CD8-positive, alpha-beta memory T cell (primary cell): ENCODE measurements at places on chromosomes 7 and 10. TPM values are rescaled to one million over a fixed set of nuclear protein-coding genes. Genes with fewer than 3 reads are reported as not detected.

DNA sequence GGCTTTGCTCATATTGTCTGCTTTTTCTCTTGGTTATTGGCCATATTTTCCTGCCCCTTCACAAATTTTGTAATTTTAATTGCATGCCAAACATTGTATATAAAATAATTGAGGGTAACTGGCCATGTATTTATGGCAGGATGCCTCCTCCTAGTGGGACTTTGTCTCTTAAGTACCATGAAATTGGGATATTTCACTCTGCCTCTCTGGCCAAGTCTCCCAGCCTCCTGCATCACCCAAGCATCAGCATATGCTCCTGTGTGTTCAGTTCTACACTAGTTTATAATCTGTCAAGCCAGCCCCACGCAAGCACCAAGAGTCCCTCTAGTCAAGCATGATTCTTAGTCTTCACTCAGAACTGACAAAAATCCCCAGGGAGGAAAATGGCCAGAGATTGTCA is 44.2 kb upstream of the FHIP2A start:
- no peak for DNase-seq
- no peaks in the 10 kb centered on the region for H3K36me3 ChIP-seq
- H3K4me3 ChIP-seq, result no peak overlapping the region
- H3K27ac ChIP-seq, result no peak overlapping the region
- no peaks in the 10 kb centered on the region for H3K4me1 ChIP-seq
- no peaks in the 10 kb centered on the region for H3K27me3 ChIP-seq

- no peaks in the 10 kb centered on the region for H3K27me3 ChIP-seq
- no peak for DNase-seq
- no peaks in the 10 kb centered on the region for H3K36me3 ChIP-seq
- no peak overlapping the region for H3K4me3 ChIP-seq
- H3K27ac ChIP-seq, result no peak overlapping the region
Measured at GRCh38 chr7:2251841-2252771, 10.1 kb downstream of the NUDT1 start.

- no peak overlapping the region for H3K27ac ChIP-seq
- no peak for DNase-seq
Measured at GRCh38 chr10:114391599-114391998, 12.7 kb downstream of the AFAP1L2 start.

The TSPAN33 gene
- total RNA-seq, result 23.2 TPM

The EVX1 gene
- not detected for total RNA-seq

DNA sequence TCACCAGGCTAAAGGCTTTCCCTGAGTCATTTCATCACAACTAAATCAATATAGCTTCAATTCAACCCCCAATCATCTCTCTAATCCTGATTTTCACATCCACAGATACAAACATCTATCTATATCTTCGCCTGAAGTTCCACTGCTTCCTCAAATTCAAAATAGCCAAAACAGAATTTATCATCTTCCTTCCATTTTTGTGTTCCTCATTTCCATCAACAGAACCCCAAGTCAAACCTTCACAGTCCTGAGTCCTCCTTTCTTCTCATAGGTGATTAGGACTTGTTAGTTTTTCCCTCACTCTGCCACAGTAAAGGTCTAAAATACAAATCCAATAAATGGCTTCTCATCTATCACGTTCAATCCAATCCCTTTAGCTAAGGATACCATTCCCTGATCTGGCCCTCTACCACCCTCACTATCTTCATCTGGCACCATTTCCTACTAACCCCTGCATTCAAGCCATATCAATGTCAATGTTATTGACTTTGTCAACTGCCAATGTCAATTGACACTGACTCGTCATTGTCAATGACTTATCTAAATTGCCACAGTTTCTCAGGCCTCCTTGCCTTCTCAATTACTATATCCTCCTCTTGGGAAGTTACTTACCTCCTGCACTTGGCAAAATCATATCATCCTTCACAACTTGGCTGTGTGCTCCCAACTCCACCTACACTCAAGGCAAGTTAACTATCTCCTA is 2.6 kb downstream of the HYCC1 start:
- H3K36me3 ChIP-seq, result no peaks in the 10 kb centered on the region
- H3K4me3 ChIP-seq, result no peak overlapping the region
- no peak for DNase-seq
- H3K27me3 ChIP-seq, result no peaks in the 10 kb centered on the region
- peaks cover 18% of the 10 kb centered on the region for H3K4me1 ChIP-seq
- H3K27ac ChIP-seq, result no peak overlapping the region

- H3K27ac ChIP-seq, result no peak overlapping the region
- no peak overlapping the region for H3K4me3 ChIP-seq
- H3K36me3 ChIP-seq, result no peaks in the 10 kb centered on the region
- no peak for DNase-seq
- H3K27me3 ChIP-seq, result no peaks in the 10 kb centered on the region
Measured at GRCh38 chr7:147547252-147547897, 1043.2 kb upstream of the C7orf33 start.

The FAM25A gene
- not detected for total RNA-seq

GRCh38 chr10:3396116-3396515 is 223.5 kb upstream of the PITRM1 start:
- H3K36me3 ChIP-seq, result no peaks in the 10 kb centered on the region
- H3K27me3 ChIP-seq, result no peaks in the 10 kb centered on the region
- no peaks in the 10 kb centered on the region for H3K4me1 ChIP-seq
- DNase-seq, result no peak
- H3K4me3 ChIP-seq, result no peak overlapping the region

The GPNMB gene
- 9.4 TPM for total RNA-seq

- no peaks in the 10 kb centered on the region for H3K27me3 ChIP-seq
- DNase-seq, result no peak
- H3K36me3 ChIP-seq, result no peaks in the 10 kb centered on the region
- H3K27ac ChIP-seq, result no peak overlapping the region
Measured at GRCh38 chr10:113613977-113614690, 49.7 kb downstream of the NRAP start.

GRCh38 chr10:69732147-69732825 is 69.4 kb upstream of the COL13A1 start:
- no peaks in the 10 kb centered on the region for H3K4me1 ChIP-seq
- no peaks in the 10 kb centered on the region for H3K27me3 ChIP-seq
- H3K27ac ChIP-seq, result no peak overlapping the region
- DNase-seq, result no peak
- H3K4me3 ChIP-seq, result no peak overlapping the region
- H3K36me3 ChIP-seq, result no peaks in the 10 kb centered on the region

- no peak overlapping the region for H3K4me3 ChIP-seq
- no peaks in the 10 kb centered on the region for H3K4me1 ChIP-seq
Measured at GRCh38 chr7:156968183-156968582, 18.7 kb downstream of the NOM1 start.

GRCh38 chr7:74586258-74587175 is 71.0 kb upstream of the GTF2I start:
- no peak overlapping the region for H3K27ac ChIP-seq
- no peak overlapping the region for H3K4me3 ChIP-seq
- H3K36me3 ChIP-seq, result no peaks in the 10 kb centered on the region
- DNase-seq, result no peak
- no peaks in the 10 kb centered on the region for H3K27me3 ChIP-seq
- H3K4me1 ChIP-seq, result no peaks in the 10 kb centered on the region

- H3K4me3 ChIP-seq, result no peak overlapping the region
- no peaks in the 10 kb centered on the region for H3K4me1 ChIP-seq
- DNase-seq, result no peak
- H3K27ac ChIP-seq, result no peak overlapping the region
- H3K36me3 ChIP-seq, result no peaks in the 10 kb centered on the region
Measured at GRCh38 chr10:69715899-69716606, 85.7 kb upstream of the COL13A1 start.

- no peaks in the 10 kb centered on the region for H3K27me3 ChIP-seq
- H3K27ac ChIP-seq, result no peak overlapping the region
- H3K4me1 ChIP-seq, result no peaks in the 10 kb centered on the region
- no peak for DNase-seq
- H3K4me3 ChIP-seq, result no peak overlapping the region
- H3K36me3 ChIP-seq, result no peaks in the 10 kb centered on the region
Measured at GRCh38 chr10:13247246-13247645, 13.1 kb upstream of the UCMA start.

The DIP2C gene
- total RNA-seq, result 0.55 TPM

The DRGX gene
- not detected for total RNA-seq

The JCAD gene
- 0.04 TPM for total RNA-seq

DNA sequence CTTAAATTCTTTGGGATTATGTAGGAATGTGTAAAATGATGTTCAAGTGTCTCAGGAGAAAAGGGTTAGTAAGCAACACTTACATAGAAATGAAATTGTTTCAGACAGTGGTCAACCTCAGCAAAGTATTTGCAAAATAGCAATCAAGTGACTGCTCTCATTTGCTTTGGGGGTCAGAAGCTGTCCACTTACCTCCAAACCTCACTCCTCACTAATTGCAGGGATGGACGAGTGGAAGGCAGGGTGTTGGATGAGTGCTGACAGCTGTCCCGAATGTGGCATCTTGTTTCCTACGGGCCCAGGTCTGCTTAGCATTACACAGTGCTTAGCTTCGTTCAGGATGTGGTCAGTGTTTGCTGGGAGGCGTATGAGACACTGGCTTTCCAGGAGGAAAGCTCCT is 437.0 kb downstream of the SUGCT start:
- no peak overlapping the region for H3K27ac ChIP-seq
- H3K4me3 ChIP-seq, result no peak overlapping the region
- no peaks in the 10 kb centered on the region for H3K27me3 ChIP-seq
- no peaks in the 10 kb centered on the region for H3K4me1 ChIP-seq
- H3K36me3 ChIP-seq, result no peaks in the 10 kb centered on the region

DNA sequence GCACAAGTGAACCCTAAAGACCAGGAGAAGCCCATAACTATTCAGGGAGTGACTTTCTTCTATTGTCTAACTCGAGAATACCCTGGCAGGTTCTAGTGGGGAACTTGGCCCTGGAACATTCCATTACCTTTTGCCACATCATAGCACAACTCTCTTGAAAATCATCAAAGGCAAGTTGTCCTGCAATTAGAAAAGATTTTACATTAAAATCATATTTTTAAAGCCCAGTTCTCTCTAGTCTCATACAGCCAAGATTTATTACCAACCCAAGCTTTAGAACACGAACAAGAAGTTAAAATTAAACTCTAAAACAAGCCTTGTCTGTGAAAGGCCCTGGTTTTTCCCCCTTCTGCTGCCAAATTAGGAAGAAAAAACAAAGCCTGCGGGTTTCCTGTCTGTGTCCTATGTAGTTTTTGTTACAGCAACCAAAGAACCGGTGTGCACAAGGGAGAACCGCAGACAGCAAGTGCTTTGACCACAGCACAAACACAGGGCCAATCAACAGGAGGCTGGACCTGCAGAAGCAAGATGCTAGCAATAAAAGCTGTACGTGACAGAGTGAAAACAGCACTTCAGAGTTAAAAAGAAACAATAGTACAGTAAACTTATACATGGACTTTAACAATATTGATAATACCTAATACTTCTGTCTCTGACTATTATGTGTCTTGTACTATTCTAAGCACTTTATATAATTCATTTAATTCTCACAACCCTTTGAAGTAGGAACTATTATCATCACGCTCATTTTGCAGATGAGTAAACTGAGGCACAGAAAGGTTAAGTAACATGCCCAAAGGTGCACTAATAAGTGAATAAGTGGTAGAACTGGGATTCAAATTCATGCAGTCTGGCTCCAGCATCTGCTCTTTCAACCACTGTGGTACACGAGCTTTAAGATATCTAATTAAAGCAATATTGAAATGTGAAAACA is 65.8 kb downstream of the STK17A start:
- H3K36me3 ChIP-seq, result no peaks in the 10 kb centered on the region
- H3K4me3 ChIP-seq, result peak overlapping the region; percentile 64
- H3K27me3 ChIP-seq, result no peaks in the 10 kb centered on the region
- peak; percentile 86 for DNase-seq
- peaks cover 94% of the 10 kb centered on the region for H3K4me1 ChIP-seq
- peak overlapping the region; percentile 71 for H3K27ac ChIP-seq

The ODAD2 gene
- total RNA-seq, result not detected

- H3K36me3 ChIP-seq, result no peaks in the 10 kb centered on the region
- H3K27ac ChIP-seq, result no peak overlapping the region
Measured at GRCh38 chr10:47361293-47361692, 13.1 kb downstream of the RBP3 start.
